ENCODE measurements at places on chromosomes 5 and 9.

DNA sequence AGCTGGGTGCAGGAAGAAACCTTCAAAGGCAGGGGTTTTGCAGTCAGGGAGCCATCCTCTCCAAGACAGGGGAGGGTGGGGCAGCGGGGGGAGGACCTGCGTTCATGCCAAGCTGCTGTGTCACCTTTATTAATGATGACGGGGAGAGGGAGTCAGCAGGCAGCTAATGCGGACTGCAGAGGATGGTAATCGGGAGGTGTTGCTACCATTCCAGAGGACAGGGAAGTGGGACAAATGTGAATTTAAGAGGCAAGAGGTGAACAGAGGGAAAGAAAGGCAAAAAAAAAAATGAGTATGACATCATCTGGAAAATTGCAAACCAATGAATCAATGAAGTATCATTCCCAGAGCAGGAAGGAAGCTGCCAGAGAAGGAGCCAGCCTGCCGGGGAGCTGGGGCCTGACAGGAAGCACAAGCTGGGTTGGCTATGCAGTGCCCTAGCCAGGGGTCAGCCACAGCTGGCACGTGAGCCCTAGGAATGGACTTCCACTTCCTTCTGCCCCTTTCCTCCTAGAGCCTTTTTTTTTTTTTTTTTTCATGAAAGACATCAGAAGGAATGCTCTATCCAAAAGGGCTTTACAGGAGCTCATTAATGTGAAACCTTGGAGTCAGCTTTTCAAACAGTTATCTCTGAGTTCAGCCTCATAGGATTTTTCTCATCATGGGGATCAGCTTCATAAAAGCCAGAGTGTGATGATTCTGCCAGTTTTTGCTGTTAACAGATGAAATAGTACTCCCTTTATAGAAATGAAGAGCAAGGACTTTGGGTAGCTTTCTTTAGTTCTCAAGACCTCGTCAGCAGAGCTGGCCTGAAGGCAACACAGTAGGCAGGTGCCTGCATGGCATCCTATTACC, 9.2 kb downstream of the INSYN2B start:
- peak; percentile 74 for DNase-seq

- DNase-seq: no peak
Measured at GRCh38 chr9:108978205-108978604, 35.1 kb downstream of the CTNNAL1 start.

GRCh38 chr9:14307989-14308852, 5.7 kb downstream of the NFIB start:
- no peak for DNase-seq

DNA sequence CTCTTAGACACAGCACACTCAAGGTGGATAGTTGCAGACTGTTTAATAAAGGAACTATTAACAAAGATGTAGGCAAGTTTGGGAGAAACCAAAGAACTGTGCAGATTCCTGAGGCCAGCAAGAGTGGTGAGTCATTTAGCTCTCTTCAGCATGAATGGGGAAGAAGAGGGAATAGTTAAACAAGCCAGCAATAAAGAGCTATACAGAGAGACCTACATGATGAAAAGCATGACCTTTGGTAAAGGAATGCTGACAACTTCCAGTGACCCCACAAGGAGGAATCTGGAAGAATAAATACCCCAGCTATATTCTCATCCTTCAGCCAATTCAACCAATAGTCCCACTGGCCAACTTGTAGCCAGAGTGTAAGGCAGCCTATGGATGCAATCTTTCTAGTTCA, 706.0 kb upstream of the GRAMD2B start:
- no peak for DNase-seq

DNA sequence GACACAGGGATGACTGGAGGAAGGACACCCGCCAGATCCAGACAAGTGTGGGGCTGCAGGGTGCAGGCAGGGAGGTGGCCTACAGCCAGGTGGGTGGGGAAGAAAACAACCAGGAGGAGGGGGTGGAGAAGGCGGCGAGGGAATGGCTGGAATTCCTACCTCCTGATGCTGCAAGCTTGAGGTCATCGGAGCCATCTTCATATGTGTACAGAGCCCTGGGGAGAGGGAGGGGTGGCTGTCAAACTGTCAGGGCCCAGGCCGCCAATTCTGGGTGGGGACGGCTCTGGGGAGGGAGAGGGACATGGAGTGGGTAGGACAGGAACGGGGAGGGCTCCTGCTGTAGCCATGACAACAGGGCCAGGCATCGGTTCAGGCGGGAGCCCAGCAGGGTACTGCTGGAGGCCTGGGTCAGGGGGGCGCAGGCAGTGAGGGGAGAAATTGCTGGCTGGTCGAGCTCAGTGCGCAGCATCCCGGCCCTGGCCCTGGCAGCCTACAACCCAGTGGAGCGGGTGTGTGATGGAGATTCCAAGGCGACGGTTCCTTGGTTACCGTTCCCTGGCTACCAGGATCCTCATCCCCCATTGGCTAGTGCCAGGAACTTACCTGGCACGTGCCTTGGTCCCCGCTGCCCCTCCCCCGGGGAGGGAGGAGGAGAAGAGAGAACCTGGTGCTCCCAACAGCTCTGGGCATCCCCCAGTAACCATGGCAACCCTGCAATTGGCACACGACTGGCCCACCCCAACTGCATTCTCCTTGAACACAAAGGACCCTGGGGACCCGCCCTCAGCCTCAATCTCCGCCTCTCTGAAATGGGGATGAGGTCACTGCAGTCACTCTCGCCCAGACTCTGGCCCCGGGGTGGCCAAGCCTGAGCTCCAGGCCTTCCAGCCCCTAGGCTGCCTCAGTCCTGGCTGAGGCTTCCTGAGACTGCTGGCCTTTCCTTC, 4.5 kb downstream of the DBN1 start:
- DNase-seq: no peak

- peak; percentile 22 for DNase-seq
Measured at GRCh38 chr9:19998823-19999455, 210.1 kb upstream of the SLC24A2 start.

GRCh38 chr5:106195679-106196474, 1474.9 kb downstream of the EFNA5 start:
- no peak for DNase-seq

DNA sequence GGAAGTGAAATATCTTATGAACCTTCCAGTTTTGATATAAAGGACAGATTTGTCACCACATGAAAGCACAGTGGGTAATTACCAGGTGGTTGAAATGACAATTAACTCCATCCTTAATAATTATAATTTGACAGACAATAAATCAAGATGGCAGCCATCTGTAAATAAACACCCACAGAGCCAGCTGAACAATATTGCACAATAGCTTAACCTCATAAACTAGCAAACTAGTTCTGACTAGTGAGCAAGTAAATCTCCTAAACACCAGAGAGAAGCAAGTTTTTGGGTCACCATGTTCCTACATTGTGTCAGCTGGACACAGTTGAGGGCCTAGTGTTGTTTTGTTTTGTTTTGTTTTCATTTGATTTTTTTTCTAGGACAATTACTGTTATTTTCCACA, 577.4 kb downstream of the ACTL7B start:
- no peak for DNase-seq

- no peak for DNase-seq
Measured at GRCh38 chr5:177310757-177311391, 824 bp downstream of the MXD3 start.

- no peak for DNase-seq
Measured at GRCh38 chr5:32589942-32590869, 4.8 kb downstream of the SUB1 start.

DNA sequence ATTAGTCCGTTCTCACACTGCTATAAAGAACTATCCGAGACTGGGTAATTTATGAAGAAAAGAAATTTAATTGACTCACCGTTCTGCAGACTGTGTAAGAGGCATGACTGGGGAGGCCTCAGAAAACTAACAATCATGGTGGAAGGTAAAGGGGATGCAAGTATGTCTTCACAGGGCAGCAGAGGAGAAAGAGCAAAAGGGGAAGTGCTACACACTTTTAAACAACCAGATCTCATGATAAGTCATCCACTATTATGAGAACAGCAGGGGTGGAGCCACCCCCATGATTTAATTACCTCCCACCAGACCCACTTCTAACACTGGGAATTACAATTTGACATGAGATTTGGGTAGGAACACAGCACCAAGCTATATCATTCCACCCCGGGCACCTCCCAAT, 26.6 kb downstream of the FST start:
- DNase-seq: no peak

- DNase-seq: no peak
Measured at GRCh38 chr5:178499352-178499751, 90.8 kb downstream of the COL23A1 start.

GRCh38 chr9:104868687-104869404, 59.1 kb downstream of the ABCA1 start:
- DNase-seq: no peak

DNA sequence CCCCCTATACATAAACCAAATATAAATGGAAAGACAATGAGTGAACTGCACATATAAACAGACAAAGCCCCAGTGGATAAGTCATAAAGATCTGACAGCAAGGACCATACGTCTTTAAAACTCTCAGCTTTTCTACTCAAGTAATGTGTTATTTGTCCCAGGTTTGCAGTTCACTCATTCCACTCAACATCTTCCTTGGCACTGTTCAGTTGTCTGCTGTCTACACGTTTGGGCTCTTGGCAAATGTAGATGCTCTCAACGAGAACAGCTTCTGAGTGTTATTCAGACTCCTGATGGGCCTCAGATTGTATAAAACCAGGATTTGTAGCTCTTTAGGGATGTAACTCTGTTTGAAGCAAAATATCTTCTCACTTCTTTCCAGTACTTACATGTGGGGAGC, 198.2 kb upstream of the SEMA6A start:
- DNase-seq: no peak

- DNase-seq: no peak
Measured at GRCh38 chr9:125745018-125745417, 2.2 kb upstream of the PBX3 start.

- DNase-seq: no peak
Measured at GRCh38 chr9:132383462-132383883, 23.2 kb downstream of the TTF1 start.

GRCh38 chr5:32679218-32679617, 31.9 kb upstream of the NPR3 start:
- DNase-seq: no peak

DNA sequence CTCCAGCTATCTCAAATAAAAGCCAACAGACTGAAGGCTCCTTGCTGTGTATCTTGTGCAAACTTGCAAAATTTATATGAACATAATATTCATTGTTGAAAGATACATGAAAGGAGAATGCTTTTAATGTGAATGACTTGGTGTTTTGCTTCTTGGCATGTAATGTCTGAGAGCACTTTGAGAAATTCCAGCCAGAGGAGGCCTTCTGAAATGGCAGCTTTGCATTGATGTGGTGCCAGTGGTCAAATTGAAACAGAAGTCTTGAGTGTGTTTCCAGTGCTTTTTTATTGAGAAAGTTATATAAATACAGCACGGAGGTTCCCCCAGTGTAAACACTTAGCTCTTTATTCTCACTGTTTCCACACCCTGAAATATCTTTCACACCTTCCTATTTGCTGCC, 182.1 kb downstream of the ADCY2 start:
- DNase-seq: no peak
